Activated CD4-positive, alpha-beta T cell treated with anti-CD3 and anti-CD28 coated beads, Interleukin-2, amount 50 U/mL, for 16 hours (primary cell): ENCODE measurements at places on chromosomes 7 and 10.

- DNase-seq, result no peak
Measured at GRCh38 chr10:70432561-70433263, 8.8 kb downstream of the NODAL start.

DNA sequence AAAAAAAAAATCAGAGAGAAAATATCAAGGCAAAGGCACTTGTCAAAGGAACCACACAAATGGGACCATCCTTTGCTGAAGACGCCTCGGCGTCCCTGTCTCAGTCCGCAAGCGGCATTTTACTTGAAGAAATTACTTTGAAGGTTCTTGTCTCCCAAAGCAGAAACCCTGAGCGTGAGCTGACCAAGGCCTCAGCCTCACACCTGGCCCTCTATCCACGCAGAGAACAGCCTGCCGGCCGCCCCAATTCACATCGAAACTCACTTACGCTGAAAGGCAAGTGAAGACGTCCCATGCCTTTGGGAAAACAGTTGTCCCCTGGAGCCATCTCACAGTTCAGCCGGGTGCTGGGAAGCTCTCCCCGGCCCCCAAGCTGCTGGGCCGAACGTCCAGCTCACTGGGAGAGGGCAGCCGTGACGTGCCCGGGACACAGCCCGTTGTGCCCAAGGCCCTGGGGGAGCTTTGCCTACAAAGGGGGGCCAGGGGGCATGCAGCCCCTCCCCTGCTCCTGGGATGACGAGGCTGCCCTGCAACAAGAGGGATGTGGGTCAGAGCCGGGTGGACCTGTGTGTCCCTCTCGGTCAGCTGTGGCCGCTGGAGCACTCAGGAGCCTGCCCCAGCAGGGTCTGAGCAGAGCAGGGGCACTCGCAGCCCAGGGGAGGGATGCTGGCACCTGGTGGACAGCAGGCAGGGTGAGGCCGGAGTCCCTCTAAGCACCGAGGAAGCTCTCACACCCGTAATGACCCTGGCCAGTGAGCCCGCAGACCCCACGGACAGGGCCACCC lies 49.6 kb upstream of the PDGFA start:
- no peak for DNase-seq

DNA sequence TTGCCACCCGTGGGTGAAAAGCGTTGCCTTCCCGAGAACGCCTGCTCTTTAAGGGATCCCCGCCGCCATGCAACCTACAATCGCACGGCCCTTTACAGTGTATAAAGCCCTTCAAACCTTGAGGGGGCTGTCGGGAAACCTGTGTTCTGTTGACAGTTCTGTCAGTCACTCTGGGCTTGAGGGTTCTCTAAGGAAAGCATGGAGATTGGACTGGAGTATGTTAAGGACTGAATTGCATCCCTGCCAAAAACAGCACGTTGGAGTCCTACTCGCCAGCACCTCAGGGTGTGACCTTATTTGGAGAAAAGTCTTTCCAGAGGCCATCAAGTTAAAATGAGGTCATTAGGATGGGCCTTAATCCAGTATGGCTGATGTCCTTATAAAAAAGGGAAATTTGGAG lies 70.6 kb downstream of the PFKFB3 start:
- DNase-seq, result no peak

GRCh38 chr10:33494694-33495265 lies 160.3 kb upstream of the NRP1 start:
- no peak for DNase-seq

DNA sequence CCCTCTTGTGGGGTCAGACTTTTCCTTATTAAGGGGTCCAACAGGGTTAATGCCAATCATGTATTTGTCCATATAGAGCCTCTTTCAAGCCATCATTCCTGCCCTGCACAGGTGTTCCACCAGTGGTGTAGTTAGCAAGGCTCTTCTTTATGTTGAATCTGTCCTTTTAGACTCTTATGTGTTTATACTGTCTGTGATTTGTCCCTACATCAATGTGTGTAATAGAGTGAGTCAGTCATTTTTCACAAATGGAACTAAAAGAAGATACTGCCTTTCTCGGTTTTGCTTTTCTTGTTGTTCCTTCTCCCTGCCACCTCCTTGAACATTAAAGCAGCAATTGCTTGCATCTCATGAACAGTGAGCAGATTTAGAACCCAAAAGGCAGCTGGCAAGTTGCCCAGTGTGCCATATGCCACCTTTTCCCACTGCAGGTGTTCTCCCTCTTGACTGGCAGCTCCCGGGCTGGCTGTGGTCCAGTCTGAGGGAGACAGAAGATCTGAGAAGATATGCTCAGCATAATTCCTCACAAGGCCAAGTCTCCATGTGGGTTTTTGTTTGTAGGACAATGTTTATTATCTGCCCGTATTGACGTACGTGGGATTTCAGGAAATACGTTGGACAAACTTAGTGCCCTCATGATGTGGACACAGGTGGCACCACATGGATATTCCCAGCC lies 154.1 kb downstream of the LHFPL3 start:
- no peak for DNase-seq

DNA sequence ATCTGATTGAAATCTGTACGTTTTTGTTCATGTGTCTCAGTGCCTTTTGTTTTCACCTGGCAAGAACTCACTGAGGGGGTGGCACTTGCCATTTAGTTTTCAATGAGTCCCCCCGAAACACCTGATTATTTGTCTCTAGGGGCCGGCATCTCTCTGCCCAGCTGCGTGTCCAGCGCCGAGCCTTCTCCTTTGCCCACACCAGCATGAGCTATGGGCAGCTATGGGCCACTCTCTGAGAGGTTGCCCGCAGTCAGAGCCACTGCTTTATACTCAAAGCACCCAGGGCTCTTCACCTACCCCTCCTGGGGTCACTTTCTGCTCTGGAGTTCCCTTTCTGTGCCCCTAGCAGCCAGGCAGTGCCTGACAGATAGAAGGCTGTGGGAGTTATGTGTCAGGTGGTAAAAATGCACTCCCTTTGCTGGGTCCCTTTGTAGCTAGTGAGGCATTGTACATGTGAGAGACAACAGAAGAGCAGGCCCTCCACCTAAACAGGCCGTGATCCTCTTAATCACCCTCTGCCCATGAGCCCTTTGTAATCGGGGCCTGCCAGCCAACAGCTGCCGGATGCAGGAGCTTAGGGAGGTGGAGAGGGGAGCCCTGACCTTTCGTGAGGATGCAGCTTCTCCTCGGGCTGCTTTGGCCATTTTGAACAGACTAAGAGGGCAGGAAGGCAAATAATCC lies 133.1 kb upstream of the NPS start:
- DNase-seq, result no peak

DNA sequence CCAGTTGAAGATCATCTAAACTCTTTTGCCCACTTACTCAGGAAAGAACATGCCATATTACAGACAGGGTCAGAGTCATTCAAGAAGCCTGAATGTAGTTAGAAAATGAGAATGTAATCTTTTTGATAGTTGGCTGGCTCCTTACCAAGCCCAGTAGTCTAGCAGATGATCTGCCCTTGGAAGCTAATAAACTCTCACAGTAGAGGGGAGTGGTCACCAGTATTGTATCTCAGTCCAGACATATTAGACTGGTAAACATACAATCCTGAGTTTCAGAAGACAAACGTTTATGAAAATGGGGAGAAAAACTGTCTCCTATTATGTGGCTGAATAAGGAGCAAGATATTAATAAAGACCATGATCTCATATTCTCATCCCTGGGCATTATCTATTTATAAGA lies 65.3 kb downstream of the SEPTIN7 start:
- DNase-seq, result no peak

GRCh38 chr10:118590334-118590733 lies 5.1 kb downstream of the PRLHR start:
- DNase-seq, result no peak

- no peak for DNase-seq
Measured at GRCh38 chr10:84335516-84335915, 7.1 kb downstream of the CCSER2 start.

GRCh38 chr7:1844336-1844950 lies 174.4 kb downstream of the ELFN1 start:
- no peak for DNase-seq

DNA sequence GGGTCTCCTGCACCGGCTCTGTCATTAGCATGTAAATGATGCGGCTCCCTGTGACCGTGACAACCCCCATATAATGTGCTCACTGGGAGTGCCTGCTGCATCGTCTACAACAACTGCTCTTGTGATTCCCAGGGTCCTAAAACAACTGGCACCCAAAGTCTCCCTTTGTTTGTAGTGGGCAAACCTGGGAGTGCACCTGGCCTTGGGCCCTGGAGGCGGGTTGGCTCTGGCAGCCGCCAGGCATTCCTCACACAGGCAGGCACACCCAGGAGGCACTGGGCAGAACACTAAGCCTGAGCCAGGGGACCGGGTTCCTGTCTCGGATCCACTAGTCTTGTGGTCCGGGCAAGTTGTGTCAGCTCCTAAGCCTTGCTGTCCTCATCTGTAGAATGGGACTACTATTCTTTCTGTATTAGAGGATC lies 115.5 kb upstream of the GPR26 start:
- no peak for DNase-seq

GRCh38 chr10:29534590-29534989 lies 100.2 kb downstream of the SVIL start:
- DNase-seq, result no peak

DNA sequence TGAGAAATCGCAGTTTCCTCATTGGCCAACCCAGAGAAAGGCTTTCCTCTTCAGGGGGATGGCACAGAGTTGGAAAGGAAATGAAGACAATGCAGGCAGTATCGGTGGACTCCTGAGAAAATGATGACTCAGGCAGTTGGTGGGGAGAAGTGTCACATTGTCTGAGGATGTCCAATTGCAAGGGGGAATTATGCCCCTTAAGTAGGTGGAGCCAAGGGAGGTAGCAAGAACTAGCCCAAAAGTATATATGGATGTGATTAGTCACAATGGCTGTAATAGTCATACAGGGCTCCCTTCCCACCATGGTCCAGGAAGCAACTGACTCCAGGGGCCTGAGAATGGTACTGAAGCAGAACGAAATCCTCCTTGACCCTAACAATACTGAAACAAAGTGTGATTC lies 58.3 kb upstream of the EGFR start:
- no peak for DNase-seq

DNA sequence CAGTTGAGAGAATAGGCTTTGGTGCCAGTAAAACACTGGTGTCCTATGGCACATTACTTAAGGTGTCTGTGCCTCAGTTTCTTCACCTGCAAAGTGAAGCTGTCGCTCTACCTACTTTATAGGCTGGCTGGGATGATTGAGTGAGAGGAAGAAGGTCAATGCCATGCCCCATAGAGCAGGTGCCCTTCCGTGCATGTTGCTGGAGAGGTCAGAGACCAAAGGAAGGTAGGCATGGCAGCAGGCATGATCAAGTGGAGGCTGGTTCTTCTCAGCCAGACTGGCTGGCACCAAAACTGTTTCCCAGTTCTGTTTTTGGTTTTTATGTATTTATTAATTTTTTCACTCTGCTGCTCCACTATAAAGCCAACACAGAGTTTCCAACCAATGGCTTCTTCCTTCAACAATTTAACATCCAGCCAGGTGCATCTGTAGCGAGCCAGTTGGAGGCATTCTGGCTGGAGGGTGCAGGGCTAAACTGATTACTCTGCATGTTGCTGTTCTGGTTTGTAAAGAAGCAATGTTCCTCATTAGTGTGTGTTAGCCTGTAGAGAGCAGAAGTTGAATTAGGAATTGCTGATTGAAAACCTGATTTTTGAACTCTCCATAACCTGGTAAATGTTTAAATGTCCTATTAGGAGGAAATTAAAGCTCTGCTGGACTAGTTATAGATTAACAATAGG lies 144.3 kb upstream of the TNS3 start:
- no peak for DNase-seq

DNA sequence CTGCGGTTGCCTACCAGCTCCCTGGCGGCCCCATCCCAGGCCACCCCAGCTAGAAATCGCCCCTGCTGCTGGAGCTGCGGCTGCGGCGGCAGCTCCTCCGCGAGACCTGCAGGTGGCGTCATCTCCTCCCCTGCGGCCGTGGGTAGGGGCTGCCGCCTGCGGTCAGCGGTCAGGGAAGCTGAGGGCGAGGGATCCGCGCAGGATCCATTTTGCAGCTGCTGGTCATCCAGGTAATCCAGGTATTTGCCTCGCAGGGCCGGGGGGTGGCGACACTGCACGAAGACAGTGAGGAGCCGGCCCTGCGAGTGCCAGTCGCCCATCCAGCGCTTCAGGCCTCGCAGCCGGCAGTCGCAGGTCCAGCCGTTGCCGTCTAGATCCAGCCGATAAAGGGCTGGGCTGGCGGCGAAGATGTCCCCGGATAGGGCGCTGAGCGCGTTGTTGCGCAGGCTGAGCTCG lies 1.5 kb downstream of the TRIL start:
- peak; percentile 21 for DNase-seq

GRCh38 chr10:12418725-12419261 lies 69.4 kb downstream of the CAMK1D start:
- DNase-seq, result no peak

DNA sequence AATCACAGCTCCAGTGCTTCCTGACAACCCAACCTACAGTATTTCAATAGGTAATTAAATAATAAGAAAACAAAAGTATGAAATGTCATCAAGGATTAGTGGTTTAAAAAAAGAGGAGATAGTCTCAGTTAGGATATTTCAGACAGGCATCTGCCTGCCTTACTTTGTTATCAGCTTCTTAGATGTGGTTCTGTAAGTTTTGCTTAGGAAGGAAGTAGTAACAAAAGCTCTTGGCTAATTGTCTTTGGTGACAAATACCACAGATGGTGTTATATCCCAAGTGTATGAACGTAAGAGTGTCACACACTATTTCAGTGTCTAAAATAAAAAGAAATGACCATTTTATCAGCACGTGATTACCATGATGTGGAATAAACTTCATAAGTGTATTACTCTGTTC lies 9.8 kb upstream of the ACTA2 start:
- no peak for DNase-seq

GRCh38 chr7:123485187-123485586 lies 49.2 kb downstream of the IQUB start:
- no peak for DNase-seq

- DNase-seq, result no peak
Measured at GRCh38 chr7:130473289-130473688, 18.6 kb upstream of the MEST start.

GRCh38 chr10:117896517-117896916 lies 150.2 kb downstream of the RAB11FIP2 start:
- no peak for DNase-seq

GRCh38 chr10:113961182-113962031 lies 82.3 kb upstream of the ADRB1 start:
- peak; percentile 87 for DNase-seq

GRCh38 chr7:13028036-13028824 lies 340.8 kb downstream of the ARL4A start:
- DNase-seq, result no peak

- DNase-seq, result peak; percentile 10
Measured at GRCh38 chr7:18145160-18145559, 117.5 kb upstream of the PRPS1L1 start.

- DNase-seq, result no peak
Measured at GRCh38 chr10:55144001-55144400, 343.0 kb upstream of the PCDH15 start.
